ENCODE measurements at places on chromosomes 6 and 20.

DNA sequence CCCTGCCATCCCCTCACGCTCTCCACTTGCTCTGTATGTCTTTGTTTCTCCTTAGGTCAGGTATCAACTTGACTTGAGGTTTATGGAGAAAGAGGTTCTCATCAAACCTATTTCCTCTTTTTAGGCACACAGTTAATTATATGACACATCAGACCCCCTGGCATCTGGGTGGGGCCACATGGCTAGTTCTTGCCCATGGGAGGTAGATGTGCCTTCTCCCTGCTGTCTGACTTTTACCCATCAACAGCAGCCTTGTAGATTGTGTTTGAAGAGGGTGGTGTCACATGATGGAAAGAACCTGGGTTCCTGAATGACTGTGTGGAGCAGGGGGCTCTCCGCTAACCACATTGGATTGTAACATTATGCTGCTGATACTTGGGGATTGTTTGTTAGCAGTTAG is 7.2 kb upstream of the UQCC2 start:
- DNase-seq, result no peak

DNA sequence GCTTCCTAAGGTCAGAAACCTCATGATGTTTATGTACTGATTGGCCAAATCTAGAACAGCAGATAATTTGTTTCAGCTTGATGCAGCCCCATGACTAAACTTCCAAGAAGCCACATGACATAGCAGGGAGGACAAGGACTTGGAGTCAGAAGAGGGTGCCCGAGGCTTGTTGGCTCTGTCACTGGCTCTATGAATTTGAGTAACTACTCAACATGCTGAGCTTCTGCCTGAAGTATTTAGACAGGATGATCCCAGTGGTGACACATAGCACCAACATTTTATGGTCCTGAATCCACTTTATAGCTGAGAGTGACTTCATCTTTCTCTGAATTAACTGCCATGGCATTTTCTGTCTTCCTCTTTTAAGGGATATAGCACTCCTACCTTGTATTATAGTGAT is 13.5 kb upstream of the TBX18 start:
- DNase-seq, result no peak

DNA sequence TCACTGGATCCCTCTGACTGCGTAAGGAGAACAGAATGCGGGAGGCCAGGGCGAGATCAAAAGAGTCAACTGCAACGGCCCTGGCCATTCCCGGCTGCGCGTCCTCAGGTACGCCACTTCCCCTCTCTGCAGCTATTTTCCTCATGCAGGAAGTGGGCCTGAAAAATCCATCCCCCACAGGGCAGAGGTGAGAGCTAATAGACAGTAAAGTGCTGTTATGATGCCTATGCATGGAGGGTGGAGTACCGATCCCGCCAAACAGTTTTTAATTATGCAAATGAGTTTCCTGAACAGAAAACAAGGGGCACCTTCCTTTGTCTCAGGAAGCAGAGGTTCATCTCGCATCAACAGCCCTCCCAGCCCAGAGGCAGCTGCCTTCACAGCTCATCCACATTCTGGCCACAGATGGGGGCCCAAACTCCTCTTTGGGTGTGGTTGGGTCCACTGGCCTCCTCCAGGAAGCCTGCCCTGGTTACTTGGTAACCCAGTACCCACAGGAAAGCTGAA is 9.3 kb downstream of the PREX1 start:
- DNase-seq, result no peak

GRCh38 chr20:47747669-47748031 is 37.6 kb downstream of the SULF2 start:
- DNase-seq, result no peak

DNA sequence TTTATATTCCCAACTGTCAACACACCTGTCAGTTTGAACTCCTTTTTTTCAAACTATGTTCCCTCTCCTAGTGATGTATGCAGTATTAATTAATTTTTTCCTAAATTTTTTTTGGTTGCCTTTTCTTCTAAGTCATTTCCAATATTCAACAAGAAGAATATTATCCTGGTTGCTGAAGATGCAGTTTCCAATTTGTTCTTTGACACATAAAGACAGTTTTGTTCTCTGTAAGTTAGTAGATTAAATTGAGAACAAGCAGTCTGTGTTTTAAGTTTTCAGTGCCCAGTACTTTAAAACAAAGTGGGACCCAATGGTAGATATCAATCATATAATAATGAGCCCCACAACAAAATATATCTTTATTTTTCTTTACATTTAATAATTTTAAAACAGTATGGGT is 47.3 kb downstream of the GJA1 start:
- DNase-seq, result no peak
